ENCODE measurements at places on chromosomes 5 and 9.
A peak's percentile ranks its signal among the peaks of the same experiment; 100 is the strongest.

GRCh38 chr5:106113922-106114321 lies 1556.8 kb downstream of the EFNA5 start:
- no peak for DNase-seq

DNA sequence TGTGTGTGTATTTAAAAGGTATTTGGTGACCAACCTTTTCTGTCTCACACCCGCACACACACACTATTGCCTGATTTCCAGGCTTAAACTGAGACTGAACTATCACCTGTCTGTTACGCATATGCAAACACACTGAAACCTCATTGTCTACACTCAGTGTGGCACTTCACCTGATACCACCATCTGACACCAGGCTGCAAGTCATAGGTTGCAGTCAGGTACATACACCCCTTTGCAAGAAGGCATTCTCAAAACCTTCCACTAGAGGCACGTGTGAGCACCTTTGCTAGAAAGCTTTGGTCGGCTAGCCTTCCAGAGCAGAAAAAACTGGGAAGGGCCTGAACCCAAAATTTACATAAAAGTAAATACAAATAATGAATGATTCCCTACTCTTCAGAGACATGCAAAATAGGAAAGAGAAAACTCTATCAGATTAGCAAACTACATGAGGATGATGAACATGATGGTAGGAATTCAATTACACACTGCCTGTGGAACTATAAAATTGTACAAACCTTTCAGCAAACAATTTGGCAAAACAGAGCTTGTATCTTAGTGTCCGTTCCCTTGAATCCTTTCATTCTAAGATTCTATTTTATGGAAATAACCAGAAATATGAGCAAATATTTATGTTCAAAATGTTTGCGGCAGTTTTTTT lies 5.9 kb upstream of the FOXD1 start:
- DNase-seq = peak; percentile 75

GRCh38 chr5:163404364-163405173 lies 32.8 kb upstream of the CCNG1 start:
- no peak for DNase-seq

- no peak for DNase-seq
These were observed 849.2 kb downstream of the TAF11L14 start for GRCh38 chr5:18483451-18483850.

DNA sequence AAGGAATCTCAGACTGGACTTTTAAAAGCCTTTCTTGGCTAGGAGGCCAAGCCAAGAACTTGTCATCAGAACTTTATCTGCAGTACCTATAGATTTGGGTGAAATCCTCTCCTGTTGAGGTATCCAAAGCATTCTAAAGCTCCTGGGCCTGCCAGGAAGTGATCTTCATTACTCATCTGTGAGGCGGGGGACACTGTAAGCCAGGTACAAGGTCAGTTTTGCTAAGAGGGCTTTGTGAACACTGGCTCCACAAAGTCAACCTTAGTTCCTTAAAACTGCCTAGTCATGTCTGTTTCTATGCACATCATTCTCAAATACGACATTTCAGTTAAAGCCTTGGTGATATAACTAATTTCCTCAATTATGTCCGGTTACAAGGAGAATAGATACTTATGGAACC lies 236.7 kb downstream of the PIK3R1 start:
- DNase-seq = no peak

DNA sequence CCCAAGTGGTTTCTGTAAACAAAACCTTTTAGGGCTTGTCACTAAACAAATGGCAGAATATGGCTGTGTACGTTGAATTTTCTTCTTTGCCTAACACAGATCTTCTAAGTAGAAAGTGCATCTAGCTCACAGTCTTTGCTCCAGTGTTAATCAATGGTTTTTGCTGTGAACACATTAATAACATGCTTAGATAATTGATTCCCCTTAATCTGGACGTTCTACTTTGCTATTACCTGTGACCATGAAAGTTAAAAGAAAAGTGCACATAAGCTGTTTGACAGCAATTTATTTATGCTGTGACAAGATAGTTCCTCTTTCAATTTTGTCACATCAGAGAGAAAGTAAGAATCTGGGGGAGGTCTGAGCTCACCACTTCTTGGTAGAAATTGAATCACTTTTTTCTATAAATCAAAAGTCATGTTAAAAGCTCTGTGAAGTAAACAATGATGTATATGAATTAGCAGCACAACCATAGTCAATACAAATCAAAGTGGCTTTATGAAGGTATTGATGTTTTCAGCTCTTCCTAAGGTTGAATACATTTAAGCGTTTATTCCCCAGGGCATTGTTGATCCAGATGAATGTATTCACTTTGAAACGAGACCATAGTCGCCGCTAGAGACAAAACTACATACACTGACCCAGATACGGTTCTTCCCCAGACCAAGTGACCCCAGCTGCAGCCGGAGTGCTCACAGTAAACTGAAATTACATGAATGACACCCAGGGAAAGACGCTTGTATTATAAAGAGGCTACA lies 174.6 kb upstream of the ZNF608 start:
- DNase-seq = no peak

- DNase-seq = no peak
These were observed 431.6 kb downstream of the SH3GL2 start for GRCh38 chr9:18010492-18010891.

GRCh38 chr9:91086657-91087461 lies 274.9 kb downstream of the AUH start:
- DNase-seq = no peak

- DNase-seq = no peak
These were observed 8.2 kb downstream of the PDLIM7 start for GRCh38 chr5:177489119-177489716.

DNA sequence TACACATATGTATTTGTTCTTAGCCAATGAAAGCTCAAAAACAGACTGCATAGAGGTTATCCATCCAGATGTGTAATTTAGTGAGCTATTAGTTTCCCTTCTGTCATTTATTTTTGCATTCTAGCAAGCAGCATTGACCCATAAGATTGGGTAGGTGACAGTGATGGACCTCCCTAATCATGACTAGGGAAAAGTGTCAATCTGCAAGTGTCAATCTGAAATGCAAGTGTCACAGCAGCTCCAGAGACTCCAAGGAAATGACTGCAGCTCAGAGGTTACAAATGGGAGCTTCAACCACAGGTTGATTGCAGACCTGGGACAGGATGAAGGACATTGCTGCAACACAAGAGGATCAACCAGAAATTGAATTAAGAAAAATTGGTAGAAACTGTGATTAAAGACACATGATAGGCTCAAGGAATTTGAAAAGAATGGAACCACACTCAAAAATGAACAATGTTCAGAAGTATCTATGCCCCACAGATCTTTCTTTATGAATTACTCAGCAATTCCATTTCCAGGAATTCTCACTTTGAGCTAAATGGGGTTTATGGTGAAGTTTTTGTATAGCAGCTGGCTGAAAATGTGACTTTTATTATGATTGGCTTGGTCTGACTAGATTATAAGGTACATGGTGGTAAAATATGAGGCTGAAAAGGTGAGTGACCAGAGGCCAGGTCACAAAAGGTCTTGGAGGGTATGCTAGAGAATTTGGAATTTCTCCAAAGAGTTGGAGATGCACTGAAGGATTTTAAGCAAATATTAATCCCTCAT lies 59.6 kb upstream of the HTR4 start:
- DNase-seq = no peak

DNA sequence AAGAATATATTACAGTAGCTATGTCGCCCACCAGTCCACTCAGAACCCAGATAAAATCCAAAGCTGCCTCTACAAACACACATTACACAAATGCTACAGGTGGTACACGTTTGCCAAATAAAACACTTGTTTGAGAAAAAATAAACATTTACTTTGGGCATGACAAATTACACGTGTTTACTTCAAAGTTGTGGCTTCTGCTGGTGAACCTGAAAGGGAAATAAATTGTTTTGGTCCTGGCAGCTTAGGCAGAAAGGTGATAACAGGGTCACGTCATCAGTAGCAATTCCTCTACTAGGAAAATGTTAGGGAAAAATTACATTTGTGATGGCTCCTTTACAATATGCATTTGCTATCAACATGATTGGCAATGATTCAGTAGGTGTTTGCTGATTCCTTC lies 497.3 kb upstream of the WWC1 start:
- DNase-seq = no peak

DNA sequence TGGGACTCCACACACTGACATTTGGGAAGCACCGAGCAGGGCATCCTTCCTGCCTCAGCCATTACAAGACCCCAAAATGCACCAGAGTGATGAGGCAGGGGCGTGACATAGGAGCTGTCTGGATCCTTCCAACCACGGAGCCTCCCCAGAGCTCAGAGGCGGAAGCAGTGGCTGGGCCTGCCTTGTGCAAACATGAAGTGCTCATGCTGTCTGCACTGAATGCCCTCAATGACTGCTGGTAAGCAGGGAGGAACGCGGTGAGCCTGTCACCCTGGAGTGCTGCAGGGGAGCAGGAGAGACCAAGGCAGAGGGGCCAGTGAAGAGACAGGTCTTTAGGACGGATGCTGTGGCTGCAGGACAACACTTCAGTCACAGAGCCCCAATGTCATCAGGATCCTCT lies 60.2 kb upstream of the HRH2 start:
- peak; percentile 8 for DNase-seq

DNA sequence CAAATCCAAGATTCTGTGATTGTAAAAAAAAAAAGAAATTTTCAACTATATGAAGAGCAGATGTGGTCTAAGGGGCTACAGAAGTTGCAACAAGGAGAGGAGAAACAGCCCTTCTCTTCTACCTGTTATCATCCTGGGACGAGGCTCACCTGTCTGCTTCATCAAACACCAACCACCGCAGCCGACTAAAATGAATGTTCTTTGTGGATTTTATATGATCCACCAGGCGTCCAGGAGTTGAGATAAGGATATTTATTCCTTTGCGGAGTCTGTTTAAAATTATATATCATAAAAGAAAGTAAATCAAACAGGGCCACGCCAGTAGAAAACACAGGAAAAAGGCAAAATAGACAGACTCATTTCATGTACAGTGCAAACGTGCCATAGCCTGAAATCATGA lies 21.5 kb downstream of the DDX31 start:
- no peak for DNase-seq

DNA sequence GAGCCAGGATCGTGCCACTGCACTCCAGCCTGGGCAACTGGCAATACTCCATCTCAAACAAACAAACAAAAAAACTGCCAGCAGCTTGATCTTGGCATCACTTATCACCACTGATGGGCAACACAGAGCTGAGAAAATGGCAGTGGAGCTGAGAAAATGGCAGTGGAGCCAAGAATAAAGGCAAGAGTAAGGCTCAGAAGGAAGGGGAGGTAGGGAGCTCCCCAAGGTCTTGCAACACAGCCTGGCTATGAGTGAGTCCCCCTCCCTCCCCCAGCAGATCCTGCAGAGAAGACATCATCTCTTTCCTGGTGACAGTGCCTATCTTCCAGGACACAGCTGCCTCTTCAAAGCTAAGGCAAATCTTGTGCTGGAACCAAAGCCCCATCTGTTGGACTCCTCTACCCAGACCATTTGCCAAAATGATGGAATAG lies 70.3 kb downstream of the UGCG start:
- DNase-seq = peak; percentile 7

DNA sequence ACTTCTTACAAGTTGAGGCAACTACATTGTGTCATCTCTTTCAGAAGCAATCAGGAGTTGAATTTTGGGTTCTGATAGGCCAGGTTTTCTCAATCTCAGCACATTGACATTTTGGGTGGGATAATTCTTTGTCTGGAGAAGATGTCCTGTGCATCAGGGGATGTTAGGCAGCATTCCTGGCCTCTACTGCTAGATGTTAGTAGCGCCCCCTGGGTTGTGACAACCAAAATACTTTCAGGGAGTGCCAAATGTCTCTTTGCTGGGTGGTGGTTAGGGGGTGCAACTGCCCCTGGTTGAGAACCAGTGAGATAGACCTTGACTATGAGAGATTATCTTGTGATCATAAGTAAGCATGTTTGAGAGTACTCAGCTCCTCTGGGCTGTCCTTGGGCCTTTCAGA lies 164.3 kb upstream of the KLF9 start:
- no peak for DNase-seq

- no peak for DNase-seq
These were observed 201.3 kb downstream of the CDK5RAP2 start for GRCh38 chr9:120378680-120379079.
